ENCODE measurements at places on chromosomes 4 and X. TPM values are rescaled to one million over a fixed set of nuclear protein-coding genes. Genes with fewer than 3 reads are reported as not detected.
A peak's percentile ranks its signal among the peaks of the same experiment; 100 is the strongest.

- DNase-seq, result peak; percentile 81
Measured at GRCh38 chr4:10063544-10064300, 42.4 kb upstream of the SLC2A9 start.

TCEAL3 gene
- total RNA-seq, result 4.6 TPM

DNA sequence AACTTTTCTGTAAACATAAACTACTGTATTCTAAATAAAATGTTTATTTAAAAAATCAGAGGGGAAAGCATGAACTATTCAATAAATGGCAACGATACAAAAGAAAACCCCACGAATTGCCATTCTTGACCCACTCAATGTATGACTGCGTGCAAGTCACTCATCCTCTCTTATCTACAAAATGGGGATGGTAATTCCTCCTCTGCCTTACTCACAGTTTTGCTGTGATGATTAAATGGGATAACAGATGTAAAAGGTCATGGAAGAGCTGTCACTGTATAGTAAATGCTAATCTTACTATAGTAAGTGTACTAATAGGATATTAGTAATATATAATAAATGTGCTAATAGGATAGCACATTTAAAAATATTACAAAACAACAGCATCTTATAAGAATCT is 173.4 kb downstream of the SCFD2 start:
- no peak for DNase-seq

PRSS48 gene
- not detected for total RNA-seq

DNA sequence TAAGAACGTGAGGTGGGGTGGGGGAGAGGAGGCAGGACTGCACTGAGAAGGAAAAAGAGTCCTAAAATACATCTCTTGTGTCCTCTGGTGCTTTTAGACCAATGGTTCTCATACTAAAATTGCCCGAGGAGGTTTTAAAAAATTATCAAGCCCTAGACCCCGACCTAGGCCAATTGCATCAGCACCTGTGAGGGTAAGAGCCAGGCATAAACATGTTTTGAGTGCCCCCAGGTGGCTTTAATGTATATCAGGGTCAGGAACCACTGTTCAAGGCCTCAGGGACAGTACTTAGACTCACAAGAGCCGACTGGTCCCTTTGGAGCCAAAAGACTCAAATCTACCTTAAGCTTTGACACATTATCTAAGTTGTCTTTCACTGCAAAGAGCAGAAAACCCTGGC is 37.5 kb upstream of the TMEM150C start:
- DNase-seq, result peak; percentile 11

- no peak for DNase-seq
Measured at GRCh38 chr4:102268355-102268754, 76.9 kb downstream of the SLC39A8 start.

PPP1R3F gene
- total RNA-seq, result 3.2 TPM

GRCh38 chr4:109332926-109333464 is 30.5 kb upstream of the COL25A1 start:
- no peak for DNase-seq

DNA sequence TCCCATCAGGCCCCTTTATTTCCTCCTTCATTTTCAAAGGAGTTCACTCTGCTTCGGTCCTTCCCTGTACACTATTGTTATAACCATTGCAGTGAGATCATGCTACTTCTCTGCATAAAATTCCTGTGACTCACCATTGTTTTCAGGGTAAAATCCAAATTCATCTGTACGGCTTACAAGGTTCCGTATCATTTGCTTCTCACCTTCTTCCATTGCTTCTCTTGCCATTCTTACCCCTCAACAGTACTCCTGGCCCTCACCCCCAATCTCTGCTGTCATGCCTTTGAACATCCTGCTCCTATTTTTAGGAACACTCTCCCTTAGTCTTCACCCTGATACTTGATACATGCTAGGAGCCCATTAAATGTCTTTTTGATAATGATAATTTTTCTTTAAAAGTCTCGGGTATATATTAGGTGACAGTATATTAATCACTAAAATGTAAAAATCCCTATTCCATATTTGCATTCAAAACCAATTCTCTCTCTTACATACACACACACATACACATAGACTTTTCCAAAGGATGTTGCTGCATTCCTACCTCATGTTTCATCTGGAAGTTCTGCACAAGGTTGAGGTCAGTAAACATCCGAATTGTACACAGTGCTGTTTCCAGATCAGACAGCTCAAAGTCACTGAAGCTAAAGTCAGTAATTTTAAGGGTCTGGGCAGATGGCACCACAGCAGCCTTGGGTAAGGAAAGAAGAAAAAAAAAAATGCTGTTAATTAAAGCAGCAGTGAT is 103.4 kb downstream of the PDE5A start:
- DNase-seq, result peak; percentile 82

DNA sequence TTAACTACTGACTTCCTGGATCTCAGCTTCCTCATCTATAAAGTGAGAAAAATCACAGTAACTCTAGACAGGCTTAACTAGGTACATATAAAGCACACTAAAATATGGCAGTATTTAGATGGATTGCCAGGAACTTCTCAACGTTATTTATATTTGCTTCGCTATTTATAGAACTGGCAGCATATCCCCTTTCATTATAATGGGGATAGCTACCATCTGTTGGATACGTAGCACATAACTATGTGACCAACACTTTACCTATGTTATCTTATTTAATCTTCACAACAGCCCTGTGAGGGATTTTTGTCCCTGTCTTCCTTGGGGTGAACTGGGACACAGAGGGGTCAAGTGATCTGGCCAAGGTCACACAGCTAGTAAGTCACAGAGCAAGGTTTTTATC is 64.6 kb downstream of the ENPEP start:
- DNase-seq, result peak; percentile 63
